ENCODE measurements at places on chromosomes 2 and 18.
A peak's percentile ranks its signal among the peaks of the same experiment; 100 is the strongest.

GRCh38 chr2:238097988-238098871 is 1.9 kb upstream of the ESPNL start:
- DNase-seq, result peak; percentile 67

DNA sequence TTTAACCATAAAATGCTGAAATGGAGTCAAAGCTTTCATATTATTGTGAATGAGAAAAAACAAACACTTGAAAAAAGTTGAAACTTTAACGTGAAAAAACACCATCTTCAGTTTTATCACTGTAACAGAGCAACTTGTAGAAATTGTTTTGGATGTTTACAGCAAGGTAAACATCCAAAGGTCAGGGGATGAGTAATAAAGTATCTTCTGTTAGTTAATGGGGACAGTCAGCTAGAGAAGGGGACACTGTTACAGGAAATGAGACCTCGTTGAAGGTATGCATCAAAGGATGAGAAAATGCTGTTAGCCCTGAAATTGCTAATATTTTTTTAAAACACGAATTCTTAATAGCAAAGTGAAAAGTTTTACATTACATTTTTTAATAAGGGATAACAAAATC is 2.9 kb downstream of the RHBDD1 start:
- DNase-seq, result no peak

DNA sequence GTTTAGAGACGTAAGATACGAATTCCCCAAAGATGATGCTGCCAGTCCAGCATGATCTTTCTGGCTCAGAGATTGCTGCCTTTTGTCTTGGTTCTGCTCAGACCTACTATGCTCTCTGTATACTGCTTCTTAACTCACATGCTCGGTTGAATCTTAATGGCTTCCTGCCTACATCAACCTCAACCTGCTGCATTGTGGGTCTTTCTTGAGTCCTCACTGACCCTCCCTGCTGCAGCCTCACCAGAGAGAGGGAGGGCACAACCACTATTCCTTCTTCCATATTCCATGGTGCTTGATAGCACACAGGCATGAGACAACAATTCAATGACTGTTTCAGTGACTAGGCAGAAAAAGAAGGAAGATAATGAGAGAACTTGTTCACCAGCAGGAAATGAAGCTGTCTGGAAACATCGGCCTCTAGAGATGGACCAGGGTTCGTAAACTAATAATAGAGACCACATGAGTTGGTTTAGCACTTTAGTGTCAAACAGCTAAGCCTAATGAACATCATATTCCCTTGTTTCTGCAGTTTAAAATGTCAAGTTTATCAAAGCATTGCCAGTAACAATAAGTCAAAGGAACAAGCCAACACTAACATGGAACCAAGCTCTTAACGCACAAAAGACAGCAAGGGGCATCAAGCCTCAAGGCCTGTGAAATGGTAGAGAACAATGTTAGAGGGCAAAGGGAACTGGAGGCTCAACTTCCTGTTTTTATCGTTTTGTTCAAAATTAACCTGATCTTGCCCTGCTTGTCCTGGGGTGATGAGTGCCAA is 333.9 kb downstream of the PDE11A start:
- DNase-seq, result no peak

DNA sequence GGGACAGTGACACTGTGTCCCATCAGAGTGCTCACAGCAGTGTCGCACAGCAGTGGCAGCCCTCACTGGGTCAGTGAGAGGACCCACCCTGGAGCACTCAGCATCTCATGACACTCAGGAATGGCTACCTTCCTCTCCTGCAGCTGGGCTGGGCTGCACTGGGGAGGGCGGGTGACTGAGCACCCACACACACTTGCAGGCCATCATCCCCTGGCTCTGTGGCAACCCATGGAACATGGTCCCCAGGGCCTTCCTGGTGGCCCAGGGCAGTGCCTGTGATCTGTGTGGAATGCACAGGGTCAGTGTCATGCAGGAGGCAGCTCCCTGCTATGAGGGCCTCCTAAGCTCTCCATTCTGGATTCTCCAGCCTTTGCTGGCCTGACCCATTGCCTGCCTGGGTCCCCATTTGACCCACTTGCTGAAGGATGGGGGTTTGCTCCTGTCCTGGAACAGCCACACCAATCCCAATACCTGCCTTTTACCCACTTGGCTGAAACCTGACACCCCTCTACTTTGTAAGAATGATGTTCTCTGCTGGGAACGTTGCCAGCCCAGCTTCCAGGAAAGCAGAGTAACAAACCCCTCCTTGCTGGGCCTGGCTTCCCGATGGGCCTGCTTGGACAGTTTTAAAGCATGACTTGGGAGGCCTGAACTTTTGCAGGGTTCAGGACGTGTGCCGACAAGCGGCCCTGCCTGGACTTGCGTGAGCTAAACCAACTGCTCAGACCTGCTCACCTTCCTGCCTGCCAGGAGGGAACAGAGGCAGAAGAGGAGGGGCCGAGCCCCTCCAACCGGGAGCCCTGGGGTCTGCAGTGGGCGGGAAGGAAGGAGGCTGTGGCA is 13.7 kb downstream of the HS6ST1 start:
- DNase-seq, result peak; percentile 87

DNA sequence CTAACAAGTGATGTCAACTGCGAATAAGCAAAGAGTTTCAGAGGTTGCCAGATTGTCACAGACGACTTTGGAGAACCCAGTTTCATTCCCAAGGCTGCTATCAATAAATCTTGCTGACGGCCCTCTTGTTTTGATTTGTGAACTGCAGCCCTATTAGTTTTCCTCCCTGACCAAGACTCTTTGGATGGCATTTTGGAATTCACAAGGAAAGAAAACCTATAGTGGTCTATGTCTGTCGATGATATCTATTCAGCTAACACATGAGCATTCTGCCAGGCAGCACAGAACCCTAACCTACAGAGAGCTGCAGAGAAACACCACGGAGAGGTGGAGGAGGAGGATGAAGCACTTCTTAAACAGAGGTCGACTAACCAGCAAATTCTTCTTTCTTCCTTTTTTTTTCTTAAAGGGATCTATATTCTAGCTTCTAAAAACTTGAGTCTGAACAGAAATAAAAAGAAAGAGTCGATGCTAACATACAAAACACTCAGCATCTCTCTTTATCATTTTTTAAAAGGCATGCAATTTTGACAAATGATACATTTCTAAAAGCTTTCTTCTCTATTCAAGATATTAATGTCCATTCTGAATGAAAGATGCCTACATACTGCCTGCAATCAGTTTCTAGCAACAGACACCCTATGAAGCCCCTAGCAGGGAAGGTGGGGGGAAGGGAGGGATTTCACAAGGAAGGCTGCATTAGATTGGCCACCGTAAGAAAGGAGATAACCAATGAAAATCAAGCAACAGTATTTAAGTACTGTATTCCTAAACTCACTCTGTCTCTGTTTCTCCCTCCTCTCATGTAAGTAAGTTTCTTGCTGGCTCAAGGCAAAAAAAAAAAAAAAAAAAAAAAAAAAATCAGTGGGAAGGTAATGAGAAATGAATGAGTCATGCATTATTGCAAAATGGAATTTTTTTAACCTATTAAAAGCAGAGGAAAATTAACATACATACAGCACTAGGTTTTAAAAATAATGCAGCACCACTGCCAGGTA is 83.0 kb upstream of the CHRNA1 start:
- DNase-seq, result peak; percentile 42

- DNase-seq, result no peak
These were observed 19.8 kb downstream of the MAP4K4 start for GRCh38 chr2:101717071-101717845.

GRCh38 chr2:143686585-143687164 is 557.5 kb downstream of the ARHGAP15 start:
- DNase-seq, result peak; percentile 30

GRCh38 chr2:8408560-8409460 is 273.0 kb upstream of the ID2 start:
- DNase-seq, result no peak

- DNase-seq, result no peak
These were observed 2.0 kb downstream of the CNNM4 start for GRCh38 chr2:96762529-96763311.

DNA sequence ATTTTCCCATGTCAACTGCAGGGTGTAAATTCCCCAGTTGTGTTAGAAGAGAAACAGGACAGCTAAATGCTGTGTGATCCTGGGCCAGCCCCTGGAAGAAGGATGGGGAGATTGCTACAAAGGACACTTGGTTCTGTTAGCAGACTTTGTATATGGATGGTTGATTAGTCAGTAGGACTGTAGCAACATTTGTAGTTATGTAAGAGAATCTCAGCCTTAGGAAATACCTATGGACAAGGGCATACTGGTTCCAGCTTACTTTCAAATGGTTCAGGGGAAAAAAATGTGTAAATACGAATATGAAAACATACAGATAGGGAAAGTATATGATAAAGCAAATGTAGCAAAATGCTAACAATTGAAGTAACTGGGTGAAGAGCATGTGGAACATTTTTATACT is 47.6 kb downstream of the GNAL start:
- DNase-seq, result no peak

GRCh38 chr18:6294148-6294784 is 120.4 kb downstream of the L3MBTL4 start:
- DNase-seq, result no peak

- DNase-seq, result no peak
These were observed 268.2 kb upstream of the FBXO11 start for GRCh38 chr2:48174503-48174902.

DNA sequence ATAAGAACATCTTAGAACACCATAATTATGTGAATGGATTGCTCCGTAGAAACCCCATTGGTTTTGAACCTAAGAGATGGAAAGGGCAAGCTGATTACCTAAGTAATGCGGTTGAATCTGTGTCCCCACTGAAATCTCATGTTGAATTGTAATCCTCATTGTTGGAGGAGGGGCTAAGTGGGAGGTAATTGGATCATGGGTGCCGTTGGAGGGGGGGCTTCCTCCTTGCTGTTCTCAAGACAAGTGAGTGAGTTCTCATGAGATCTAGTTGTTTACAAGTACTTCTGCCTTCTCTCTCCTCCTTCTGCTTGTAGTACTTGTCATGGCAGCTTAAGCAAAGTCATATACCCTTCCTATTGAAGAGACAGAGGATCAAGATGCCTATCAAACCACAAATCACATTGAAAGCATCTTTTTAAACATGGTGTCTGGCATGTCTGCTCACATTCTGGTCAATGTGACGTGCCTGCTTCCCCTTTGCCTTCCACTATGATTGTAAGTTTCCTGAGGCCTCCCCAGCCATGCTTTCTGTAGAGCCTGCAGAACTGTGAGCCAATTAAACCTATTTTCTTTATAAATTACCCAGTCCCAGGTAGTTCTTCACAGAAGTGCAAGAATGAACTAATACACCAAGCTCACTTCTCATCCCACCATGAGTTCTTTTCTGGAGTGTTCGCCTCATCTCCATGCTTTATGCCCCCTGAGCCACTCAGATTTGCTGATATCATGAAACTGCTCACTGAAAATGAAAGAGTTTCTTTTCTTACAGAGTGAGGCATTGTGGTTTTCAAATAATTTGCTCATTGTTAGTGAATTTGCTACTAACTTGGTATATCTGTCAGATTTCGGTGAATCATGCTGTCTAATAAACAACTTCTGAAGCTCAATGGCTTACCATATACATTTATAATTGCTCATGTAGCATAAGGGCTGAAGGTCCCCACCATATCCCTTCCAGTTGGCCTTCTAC is 23.6 kb downstream of the KCNE4 start:
- DNase-seq, result no peak

DNA sequence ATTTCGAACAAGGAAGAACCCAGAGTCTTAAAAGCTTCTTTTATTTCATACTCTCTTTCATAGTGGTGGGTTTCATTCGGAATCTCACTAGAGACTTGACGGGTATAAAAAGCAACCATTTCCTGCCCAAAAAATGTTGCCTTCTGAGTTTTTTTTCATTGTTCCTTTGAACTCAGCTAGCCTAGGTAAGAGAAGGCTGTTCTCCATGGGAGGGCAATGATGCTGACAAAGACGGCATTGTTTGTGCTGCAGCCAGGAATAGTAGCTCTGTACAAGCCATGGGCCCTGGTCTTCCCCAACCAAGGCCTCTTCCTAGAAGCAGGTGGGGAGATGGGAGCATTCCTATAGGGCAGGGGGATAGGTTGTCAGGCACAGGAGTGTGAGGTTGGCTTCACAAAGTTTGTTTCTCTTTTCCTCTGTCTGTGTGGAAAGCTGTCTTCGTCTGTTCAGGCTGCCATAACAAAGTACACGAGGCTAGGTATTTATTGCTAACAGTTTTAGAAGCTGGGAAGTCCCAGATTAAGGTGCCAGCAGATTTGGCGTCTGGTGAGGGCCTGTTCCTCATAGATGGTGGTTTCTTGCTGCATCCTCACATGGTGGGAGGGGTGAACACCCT is 405.1 kb downstream of the NBAS start:
- no peak for DNase-seq

Data from HTR-8/SVneo (cell line).